Adrenal gland (tissue), 19 donors: ENCODE measurements at places on chromosomes 6 and 20.

DNA sequence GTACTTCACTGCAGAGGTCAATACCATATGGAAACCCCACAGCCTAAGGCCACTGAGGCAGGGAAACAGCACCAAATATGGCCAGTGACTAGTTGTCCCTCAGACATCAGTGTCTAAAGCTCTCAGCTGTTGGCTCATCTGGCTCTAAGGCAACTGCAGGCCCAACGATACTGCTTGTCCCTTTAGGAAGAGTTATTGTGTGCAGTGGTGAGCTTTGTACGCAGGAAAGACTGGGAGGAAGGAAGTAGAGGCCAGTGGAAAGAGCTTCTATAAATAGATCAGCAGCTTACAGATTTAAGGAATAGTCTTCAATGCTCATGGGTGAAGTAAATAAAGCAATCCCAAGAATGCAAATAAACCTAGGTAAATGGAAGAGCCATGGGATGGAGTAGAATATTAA, 29.3 kb downstream of the DNAAF9 start:
- peak; percentile 12 for DNase-seq

DNA sequence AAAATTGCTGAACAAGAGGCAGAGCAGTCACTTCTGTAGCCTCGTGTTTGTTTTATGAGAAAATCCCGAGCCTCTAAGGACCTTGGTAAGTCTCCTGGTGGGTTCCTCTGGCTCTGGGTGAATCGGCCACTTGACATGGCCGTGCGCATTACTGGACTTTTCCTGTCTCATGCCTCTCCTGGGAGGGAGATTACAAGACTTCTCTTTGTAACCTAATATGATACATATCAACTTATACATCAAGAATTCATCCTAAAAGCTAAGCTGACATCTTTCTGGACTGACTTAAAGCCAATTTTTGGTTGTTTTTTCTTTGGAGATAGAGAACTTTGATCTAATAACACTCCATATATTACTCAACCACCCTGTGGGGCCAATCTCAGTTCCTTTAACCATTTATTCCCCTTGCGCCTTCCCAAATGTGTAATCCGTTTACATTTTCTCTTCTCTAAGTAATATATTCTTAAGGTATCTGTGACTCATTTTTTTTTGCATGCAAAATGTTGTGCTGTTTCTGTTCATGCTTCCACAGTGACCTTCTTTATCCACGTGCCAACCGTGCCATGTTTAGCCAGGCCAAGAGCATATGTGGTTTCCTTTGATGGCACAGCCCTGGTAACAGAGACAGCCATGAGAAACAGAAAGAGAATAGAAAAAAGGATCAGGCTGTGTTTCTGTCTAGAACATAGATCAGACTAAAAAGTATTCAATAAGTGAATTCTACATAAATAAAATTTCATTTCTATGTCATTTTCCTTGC, 47.5 kb upstream of the JAG1 start:
- DNase-seq = no peak

DNA sequence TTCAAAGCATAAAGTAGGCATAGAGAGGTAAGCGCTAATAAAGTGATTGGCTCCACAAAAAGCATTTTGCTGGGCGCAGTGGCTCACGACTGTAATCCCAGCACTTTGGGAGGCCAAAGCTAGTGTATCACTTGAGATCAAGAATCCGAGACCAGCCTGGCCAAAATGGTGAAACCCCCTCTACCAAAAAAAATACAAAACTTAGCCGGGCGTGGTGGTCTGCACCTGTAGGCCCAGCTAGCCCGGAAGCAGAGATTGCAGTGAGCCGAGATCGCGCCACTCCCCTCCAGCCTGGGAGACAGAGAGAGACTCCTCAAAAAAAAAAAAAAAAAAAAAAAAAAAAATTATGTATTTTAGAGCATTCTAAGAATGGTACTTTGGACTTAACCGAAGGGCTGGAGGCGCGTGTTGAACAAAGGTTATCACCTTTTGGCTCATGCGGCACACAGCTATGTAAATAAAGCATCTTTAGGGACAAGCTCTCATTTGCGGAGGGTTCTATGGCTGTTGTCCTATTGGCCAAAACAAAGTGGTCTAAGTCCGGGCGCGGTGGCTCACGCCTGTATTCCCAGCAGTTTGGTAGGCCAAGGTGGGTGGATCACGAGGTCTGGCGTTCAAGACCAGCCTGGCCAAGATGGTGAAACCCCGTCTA, 17.4 kb downstream of the HFE start:
- no peak for DNase-seq

DNA sequence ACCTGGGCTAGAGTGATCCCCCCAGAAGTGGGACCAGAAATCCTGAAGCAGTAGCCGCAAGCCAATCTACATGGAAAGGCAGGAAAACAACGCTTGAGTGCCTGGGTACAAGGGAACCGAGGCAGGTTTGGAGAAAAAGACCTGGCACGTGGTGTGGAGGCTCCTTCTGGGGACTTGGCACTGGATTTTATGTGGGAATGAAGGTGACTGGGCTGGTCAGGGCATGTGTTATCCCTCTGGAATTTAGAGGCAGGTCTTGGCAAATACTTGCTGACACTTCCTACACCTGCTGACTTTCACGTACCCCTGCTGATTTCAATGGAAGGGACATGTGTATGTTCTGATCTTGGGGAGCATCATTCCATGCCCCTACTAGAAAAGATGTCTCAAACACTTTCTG, 25.0 kb upstream of the FAM217A start:
- DNase-seq = no peak

GRCh38 chr20:546353-546752, 2.8 kb upstream of the CSNK2A1 start:
- DNase-seq = peak; percentile 6

GRCh38 chr6:133630651-133631050, 258.3 kb upstream of the TCF21 start:
- no peak for DNase-seq

- DNase-seq = no peak
Observed at GRCh38 chr6:20575125-20575524, 40.9 kb downstream of the CDKAL1 start.

- peak; percentile 47 for DNase-seq
Observed at GRCh38 chr20:38805502-38805957, at the start of gene PPP1R16B. Gene PPP1R16B, plus strand, starts transcription at chr20:38805697. Its CDS starts 30,229 bp downstream, at chr20:38835926.

- no peak for DNase-seq
Observed at GRCh38 chr6:109486068-109486467, 3.0 kb upstream of the ZBTB24 start.

- DNase-seq = peak; percentile 67
Observed at GRCh38 chr6:132300323-132300949, 100.8 kb downstream of the MOXD1 start.

DNA sequence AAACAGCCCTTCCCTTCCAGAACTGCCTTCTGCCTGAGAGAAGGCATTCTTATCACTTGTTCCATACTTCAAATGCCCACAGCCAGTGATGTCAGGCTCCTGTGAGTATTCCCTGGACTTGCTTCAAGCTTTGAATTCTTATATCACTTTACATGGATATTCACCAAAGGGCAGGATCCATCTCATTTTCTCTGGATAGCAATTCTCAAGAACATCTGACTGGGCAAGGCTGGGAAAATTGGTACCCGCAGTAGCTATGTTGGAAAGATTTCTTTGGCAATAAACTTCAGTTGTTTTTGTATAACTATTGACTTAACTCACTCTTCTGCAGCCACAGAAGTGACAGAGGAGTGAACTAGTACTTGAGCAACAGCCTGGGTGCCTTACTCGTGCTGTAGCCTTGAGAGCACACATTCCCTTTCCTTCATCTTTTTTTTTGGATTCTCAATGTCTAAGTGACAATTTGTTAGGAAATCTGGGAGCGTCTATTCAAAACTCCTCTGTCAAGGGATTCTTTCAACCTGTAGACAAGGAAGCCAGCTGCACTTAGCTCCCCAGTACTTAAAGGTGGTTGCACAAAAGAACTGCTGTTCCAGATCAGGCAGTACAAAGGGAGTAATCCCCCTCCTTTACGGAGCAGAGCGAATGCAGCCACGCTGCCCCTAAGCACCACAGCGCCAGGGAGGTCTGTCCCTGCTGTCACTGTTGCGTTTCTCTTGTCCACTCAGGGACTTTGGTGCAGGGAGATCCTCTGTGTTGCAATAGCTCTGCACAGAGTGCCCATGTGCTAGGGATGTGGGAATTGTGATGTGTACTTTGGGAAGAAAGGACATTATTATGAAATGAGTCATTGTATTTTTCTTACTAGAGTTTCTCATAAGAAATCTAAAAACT, 69.6 kb downstream of the JAG1 start:
- DNase-seq = peak; percentile 66

DNA sequence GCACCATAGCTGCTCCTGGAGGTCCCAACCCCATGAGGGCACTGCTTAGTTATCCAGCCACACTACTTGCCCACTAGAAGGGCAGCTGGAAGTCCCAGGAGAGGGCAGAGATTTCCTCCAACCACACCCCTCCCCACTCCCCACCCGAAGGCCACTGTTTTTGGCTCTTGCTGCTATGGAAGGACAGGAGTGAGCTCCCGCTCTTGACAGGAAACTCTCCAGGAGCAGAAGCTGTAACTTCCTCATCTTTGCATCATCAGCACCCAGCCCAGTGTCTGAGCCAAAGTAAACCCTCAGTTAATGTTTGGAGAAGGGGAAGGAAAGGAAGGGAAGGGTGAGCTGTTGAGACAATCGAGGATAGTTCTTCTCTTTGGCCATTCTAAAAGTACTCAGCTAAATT, 120.7 kb downstream of the MTFR2 start:
- no peak for DNase-seq

GRCh38 chr6:10736731-10737130, 10.9 kb upstream of the TMEM14B start:
- DNase-seq = no peak

GRCh38 chr20:3092611-3093379, 8.3 kb upstream of the AVP start:
- DNase-seq = no peak

GRCh38 chr6:14306151-14306906, 188.8 kb downstream of the CD83 start:
- DNase-seq = no peak

DNA sequence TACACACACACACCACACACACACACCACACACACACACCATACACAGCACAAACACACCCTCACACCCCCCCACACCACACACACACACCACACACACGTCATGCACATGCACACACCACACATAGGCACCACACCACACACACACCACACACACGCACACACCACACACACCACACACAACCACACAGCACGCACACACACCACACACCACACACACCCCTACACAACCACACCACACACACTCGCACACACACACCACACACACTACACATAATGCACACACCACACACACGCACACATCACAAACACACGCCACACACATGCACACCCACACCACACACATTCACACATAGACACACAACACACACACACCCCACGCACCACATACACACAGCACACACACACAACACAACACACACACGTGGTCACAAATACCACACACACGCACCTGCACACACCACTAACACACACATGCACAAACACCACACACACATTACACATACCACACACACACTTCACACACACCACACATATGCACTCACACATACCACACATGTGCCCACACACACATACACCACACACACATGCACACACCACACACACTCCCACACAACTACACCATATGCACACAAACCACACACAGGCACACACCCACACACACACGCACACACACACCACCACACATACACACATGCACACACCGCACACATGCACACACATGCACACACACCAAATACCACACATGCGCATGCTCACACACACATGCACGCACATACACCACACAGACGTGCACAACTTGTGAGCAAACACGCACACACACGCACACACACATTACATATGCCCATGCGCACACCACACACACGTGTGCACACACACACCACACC, 9.4 kb upstream of the ACSS1 start:
- no peak for DNase-seq

DNA sequence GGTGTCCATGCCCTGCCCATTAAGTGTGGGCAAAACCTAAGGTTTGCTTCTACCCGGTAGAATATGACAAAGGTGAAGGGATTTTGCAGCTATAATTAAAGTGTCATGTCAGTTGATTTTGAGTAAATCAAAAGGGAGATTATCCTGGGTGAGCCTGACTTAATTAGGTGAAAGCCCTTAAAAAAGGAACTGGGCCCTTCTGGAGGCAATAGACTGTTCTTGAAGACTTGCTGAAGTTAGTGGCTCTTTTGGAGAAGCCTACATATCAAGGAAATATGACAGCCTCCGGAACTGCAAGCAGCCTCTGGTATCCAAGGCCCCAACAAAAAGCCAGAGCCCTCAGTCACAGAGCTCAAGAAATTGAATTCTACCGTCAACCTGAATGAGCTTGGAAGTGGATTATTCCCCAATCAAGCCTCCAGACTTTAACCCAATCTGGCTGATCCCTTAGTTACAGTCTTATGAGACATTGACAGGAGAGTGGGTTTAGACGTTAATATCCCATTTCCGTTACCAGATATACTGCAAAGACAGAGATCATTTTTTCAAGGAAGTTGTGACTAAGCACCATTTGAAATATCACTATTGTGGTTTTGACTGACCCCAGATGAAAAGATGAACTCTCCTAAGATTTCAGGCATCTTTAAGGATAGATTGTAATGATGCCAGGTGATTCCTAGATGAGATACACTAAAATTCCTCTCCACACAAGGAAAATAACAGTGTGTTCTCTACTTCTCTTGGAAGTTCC, 303.4 kb downstream of the PLCB1 start:
- DNase-seq = no peak

DNA sequence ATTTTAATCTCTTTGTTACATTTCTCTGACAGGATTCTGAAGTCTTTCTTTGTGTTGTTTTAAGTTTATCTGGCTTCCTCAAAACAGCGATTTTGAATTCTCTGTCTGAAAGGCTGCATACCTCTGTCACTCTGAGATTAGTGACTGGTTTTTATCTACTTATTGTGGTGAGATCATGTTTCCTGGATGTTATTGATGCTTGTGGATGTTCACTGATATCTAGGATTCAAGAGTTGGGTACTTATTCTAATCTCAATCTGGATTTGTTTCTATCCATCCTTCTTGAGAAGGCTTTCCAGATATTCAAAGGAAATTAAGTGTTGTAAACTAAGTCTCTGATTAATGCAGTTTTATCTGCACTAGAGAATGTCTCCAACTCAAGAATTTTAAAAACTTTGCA, 1076.1 kb upstream of the ADGRB3 start:
- DNase-seq = no peak

DNA sequence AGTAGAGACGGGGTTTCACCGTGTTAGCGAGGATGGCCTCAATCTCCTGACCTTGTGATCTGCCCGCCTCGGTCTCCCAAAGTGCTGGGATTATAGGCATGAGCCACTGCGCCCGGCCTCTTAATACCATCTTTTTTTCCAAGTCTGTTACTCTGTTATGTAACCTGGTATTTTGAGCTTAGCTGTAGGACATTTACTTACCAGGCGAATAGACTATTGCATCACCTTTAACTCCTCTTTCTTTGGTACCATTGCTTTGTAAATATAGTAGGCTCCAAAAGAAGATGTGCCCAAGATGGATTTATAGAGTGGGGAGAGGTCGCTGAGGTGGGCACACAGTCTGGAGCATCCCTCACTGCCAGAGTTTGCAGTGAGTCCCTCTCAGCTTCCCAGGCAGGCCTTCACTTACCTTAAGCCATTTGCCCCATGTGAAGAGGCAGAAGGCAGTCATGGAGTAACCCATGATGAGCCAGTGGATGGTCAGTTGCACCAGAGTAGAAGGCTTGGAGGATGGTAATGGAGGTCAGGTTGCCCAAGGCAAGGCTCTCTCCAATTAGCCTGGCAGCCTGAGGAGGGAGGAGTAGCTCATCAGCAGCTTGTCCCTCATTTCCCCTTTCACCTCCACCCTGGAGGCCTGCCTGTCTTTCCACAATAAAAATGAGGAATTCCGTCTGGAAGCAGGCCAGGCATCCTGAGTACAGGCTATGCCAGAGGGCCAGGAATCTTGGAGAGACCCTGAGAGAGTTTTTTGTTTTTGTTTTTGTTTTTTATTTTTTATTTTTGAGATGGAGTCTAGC, 9.7 kb downstream of the TIAM2 start:
- DNase-seq = no peak

- DNase-seq = no peak
Observed at GRCh38 chr6:63817492-63818050, 182.0 kb downstream of the PHF3 start.
